ENCODE measurements at places on chromosomes 2 and 18.

DNA sequence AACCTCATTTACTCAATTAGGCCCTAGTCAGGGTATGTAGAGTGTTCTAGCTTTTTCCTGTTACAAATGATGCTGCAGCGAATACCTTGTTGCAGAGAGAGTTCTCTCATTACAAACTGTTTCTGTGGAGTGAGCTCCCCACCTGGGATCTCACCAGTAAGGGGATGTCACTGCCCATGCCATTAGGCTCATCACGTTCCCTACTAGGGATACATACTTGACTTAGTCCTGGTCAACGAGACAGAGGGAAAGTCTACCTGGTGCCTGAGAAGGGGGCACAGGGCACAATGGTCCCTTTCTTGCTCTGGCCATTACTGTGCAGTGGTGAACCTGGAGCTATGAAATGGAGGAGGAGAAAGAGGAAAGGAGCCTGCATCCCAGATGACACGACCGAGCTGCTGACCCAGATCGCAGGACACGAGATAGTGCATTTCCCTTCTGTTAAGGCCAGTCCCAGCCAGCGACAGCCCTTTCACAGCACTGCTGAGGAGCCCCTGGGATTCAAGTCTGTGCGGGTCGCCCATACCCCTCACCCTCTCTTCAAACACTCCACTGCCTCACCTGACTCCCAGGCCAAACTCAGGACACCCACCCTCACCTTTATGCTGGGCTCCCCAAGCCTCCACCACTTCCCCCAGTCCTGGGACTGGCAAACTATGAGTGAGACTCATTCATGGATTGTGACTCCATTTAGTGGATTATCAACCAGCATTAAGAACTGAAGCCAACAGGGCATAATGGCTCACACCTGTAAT, 16.0 kb downstream of the MALL start:
- DNase-seq, result no peak

- no peak for DNase-seq
These were observed 66.4 kb downstream of the USP34 start for GRCh38 chr2:61404438-61404837.

DNA sequence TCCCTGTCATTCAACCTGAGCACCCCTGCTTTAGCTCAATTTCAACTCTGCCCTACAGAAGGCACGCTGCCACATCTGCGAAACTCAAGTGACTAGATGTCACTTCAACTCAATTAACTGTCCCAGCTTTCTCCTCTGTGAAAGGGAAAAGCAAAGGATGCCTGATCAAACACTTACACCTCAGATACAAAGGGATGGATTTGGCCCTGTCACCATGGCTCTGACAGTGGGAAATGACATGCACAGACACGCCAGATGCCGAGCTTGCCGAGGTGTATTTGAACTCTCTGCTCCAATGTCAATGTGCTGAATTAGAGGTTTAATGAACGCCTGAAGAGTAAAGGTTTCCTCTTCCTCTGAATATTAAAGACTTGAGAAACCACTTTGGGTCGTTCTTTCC, 481.1 kb downstream of the CBLN2 start:
- DNase-seq, result no peak

DNA sequence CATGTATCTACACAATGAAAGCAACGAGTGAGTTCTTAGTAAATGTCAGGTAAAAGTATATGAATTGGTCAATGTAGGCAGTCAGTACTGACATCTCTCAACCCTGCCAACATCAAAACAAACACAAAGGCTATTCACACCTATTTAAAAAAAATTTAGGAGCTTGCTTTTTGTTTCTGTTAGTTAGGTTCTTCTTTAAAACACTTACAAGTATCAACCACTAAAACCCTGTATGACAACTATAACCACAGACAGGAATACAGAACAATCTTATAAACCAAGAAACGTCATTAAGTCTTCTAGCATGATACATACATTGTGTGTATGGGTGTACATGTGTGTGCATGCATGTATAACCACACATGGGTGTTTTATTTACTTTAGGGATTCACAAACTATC, 131.0 kb downstream of the TCF4 start:
- no peak for DNase-seq

- DNase-seq, result no peak
These were observed 396.7 kb upstream of the DCC start for GRCh38 chr18:51943281-51943680.

DNA sequence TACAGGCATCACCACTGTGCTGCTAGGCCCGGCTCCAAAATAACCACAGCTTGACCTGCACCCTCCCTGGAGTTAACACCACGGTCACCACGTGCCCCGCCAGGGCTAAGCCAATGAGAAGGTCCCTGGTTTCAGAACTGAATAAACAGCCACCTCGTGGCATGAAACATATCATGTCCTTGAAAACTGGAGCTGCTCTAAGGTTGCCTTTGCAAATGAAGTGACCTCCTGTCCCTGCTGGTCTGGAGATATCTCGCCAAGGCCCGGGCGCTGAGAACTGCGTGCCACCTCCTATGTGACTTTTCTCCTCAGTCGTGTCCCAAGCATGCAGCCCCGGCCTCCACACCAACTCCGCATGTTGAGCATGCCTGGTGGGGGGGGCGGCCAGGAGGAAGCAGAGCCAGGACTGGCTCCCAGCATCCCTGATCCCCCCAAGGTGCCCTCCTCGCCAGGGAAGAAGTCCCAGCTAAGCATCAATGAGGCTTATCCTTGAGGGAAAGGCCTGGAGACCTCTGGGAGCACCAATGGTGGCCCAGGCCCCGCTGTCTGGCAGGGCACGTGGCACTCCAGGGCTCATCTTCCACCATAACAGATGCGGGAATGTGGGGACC, 16.3 kb upstream of the KCNG2 start:
- DNase-seq, result no peak

DNA sequence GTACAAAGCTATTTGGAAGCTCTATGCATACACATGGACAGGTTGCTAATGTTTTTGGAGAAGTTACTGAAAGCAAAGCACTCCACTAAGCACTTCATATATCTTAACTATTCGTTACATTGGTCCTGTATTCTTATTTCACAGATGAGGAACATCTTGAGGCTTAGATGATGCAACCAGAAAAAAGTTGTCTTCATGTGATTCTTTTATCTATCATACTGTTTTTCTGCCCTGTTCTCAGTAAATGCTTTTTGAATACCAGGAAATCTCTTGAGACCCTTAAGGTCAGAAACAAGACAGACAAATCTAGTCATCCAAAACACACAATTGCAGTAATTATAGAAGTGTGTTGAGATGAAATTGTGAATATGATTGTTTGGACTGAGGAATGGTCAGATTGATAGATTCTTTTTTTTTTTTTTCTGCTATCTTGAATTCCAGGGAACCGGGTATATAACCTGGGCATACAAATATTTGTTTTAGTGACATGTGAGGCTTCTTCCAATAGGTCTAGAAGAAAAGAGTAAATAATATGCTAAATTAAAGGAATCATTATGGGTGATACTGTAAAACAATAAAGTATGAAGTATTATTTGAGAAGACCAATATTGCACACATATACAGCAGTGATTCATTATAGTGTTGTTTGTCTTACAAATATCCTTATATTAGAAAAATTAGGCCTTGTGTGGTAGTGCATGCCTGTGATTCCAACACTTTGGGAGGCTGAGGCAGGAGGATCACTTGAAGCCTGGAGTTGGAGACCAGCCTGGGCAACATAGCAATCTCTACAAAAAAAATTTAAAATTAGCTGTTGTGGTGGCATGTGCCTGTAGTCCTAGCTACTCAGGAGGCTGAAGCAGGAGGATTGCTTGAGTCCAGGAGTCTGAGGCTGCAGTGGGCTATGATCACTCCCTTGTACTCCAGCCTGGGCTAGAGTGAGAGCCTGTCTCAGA, 33.7 kb downstream of the EHBP1 start:
- no peak for DNase-seq

GRCh38 chr2:162317861-162318327, 590 bp downstream of the IFIH1 start:
- DNase-seq, result no peak

DNA sequence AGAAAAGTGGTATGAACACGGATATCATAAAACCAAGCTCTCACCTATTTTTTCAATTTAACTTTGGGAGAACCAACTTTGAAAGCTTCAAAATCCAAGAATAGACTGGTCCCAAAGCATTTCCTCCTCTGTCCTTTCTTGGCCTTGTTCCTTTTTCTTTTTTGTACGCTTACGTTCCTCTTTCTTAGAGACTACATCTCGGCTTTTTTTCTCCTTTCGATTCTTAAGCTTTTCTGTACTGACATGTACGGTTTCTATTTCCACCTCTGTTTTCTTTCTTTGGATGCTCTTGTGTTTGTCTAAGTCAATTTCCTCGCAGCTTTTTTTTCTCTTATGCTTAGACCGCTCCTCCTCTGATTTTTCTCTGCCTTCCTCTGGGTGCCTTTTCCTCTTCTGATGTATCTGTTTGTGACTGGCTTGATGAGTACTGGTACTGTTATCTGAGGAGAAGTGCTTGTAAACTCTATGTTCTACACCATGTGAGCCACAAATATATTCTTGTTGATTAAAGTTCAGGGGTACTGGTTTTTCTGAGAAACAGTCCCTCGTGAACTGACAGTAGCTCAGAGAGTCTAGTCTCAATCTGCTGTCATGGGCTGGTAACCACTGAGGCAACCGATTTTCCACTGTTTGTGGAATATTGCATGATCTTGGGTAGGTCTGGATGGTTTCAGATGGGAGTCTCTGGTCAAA, 11.5 kb upstream of the RNU2-63P start:
- no peak for DNase-seq

GRCh38 chr2:6081955-6082624, 389.9 kb downstream of the SOX11 start:
- DNase-seq, result no peak

DNA sequence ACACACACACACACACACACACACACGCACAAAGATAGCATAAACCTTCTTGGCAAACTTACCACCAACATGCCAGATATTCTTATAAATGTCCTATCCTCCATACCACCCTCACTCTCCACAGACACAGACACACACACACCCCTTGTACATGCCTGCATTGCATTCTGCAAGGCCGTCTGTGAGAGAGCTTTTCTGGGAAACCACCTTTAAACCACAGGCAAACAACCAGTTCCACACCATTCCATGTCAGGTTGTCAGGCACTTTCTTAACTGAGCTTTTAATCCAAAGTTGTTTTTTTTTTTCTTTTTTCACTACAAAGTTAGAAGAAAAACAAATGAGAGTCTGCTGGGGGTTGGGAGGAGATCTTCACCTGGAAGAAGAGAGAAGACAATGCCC, 221.1 kb downstream of the C1D start:
- no peak for DNase-seq

GRCh38 chr2:72330652-72331051, 183.0 kb upstream of the CYP26B1 start:
- DNase-seq, result no peak

- DNase-seq, result no peak
These were observed 15.7 kb downstream of the SUPT7L start for GRCh38 chr2:27647737-27648136.

- DNase-seq, result no peak
These were observed 24.7 kb downstream of the SNORC start for GRCh38 chr2:232894746-232895145.

DNA sequence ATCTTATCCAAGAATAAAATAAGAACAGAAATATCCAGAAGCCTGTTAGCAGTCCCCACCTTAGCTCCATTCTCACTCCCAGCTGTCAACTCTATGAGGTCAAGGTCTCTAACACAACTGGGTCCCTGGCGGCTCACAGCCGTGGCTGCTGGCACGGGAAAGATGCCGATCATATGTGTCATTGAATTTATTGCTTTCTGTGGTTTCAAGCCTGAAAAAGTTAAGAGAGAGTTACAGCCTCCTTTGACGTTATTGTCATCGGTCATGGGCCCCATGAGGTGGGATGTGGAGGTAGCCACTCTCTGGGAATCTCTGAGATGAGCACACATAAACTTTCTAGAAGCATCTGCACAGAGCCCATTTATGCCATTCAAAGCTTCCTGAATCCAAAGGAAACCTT, 28.7 kb upstream of the CABLES1 start:
- DNase-seq, result no peak

DNA sequence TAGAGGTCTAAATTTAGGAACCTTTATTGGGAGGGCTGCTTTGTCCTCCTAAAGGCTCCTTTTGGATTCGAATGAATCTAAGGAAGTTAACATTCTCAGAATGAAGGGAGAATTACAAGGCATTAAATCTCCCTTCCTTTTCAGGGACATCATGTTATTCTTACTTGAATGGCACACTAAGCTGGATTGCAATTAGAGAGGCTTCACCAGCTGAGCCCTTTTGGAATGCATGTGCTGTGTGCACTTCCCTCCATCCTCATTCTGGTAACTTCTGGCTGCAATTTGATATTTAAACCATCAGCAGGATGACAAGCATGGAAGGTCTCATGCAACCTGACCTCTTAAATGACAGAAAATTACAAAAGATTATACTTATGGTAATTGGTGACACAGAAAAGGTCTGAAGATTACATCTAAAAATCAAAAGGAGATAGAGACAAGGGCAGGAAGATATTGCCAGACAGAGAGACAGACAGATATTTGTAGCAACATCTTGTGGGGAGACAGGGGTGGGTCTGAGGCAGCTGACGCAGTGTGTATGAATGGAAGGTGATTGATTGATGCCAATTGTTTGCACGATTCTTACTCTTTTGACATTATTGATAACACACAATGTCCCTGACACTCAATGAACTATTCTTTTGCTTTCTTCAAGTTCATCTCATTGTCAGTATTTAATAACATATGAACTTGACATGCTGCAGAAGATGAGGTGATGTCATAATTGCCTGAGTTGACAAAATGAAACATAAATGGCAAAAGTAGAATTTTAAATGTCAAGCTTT, 570.8 kb upstream of the GYPC start:
- DNase-seq, result no peak

- no peak for DNase-seq
These were observed 12.4 kb downstream of the COPS8 start for GRCh38 chr2:237097911-237098702.

DNA sequence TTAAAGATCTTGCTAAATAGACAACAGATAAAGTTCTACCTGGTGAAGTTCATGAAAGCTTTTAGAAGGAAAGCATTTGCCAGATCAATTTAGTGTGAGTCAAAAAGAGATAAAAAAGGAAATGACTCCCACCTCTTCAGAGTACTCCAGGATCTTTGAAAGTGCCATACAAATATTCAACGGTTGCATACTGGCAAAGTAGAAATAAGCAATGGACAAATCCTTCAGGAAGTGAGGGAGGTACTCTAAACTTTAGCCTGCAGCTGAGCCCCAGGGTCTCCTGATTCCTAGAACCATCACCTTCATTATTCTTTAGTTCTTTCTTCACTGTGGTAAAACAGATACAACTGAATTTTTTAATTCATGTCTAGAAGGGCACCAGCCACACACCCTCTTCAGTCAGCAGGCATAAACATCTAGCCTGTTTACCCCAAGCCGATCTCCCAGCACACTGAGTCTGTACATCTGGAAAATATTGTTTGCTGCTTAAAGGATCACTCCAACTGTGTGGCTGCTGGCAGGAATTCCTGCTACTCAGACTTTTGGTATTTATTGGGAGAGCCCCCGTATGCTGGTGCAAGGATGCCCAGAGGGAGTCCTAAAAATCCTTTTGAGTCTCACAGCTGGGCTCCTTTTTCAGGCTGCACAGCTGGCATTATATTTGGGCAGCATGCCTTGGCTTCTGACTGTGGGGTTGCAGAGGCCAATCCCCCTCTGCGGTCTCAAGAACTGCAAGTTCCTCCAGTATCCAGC, 72.3 kb upstream of the SESTD1 start:
- DNase-seq, result no peak

- no peak for DNase-seq
These were observed 555.2 kb downstream of the DCDC2C start for GRCh38 chr2:4258563-4258962.
